ENCODE measurements at places on chromosomes 7 and 10.

DNA sequence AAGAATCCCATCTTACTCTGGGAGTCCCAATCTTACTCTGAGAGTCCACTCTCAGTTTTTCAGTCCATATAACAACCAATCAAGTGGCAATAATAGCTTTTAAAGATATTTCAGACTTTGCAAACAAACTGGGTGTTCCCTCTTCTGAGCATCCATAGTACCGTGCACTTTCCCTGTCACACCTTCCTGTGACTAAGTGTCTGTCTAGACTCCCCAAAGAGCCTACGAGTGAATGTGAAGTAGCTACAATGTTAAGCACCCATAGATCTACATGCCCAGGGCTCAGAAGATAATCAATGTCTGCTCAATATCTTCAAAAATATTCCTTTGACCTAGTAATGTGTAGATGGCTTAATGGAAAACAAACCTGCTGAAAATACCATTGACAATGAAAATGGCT, 95.6 kb upstream of the ASAH2 start:
- no peak for DNase-seq

DNA sequence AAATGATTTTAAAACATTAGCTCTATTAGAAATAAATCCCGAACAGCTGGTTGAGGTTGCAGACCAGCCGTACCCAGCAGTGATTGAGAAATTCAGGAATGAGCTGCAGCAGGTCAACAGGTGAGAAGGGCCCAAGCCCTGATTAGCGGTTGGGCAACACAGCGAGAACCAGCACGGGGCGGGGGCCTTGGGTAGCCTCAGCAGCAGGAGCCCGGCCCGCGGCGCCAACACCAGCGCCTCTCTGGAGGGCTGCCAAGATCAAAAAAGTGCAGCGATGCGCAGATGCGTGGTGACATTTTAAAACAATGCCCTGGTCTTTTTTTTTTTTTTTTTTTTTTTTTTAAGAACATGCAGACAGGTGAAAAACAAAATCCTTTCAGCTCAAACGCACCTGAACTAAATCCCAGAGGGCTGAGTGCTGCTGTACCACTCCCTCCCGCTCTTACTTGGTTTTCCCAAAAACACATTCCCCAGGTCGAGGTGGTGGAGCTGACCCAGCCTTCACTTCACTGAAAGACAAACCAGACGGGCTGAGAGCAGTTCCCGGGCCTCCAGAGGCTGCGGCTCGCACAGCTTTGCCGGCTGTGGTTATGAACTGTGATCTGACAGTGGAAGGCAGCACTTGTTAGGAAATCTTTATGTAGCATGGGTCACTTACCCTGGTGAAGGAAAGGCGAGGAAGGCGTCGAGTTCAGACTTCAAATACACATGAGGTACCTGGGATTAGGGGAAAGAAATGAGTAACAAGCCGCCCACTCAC, 579.4 kb downstream of the SDK1 start:
- peak; percentile 39 for DNase-seq

GRCh38 chr7:132738254-132738653, 162.0 kb upstream of the PLXNA4 start:
- DNase-seq = no peak

DNA sequence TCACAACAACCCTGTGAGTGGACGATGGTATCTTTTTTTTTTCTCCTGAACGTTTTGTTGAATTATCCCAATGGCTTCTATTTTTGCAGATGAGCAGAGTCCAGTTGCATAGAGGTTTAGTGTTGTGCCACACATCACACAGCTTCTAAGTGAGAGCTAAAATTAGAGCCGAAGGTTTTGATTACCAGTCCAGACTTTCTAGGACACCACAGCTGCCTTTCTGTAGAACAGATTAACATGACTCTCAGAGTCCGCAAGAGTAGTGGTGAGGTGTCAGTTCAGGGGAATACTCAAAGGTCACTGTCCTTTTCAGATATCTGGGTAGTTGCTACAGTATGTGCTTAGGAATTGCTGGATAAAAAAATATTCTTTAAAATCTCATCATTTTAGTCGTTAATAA, 13.8 kb downstream of the SGPL1 start:
- DNase-seq = no peak

- peak; percentile 23 for DNase-seq
Measured at GRCh38 chr10:112953174-112954159, 3.4 kb downstream of the TCF7L2 start.

DNA sequence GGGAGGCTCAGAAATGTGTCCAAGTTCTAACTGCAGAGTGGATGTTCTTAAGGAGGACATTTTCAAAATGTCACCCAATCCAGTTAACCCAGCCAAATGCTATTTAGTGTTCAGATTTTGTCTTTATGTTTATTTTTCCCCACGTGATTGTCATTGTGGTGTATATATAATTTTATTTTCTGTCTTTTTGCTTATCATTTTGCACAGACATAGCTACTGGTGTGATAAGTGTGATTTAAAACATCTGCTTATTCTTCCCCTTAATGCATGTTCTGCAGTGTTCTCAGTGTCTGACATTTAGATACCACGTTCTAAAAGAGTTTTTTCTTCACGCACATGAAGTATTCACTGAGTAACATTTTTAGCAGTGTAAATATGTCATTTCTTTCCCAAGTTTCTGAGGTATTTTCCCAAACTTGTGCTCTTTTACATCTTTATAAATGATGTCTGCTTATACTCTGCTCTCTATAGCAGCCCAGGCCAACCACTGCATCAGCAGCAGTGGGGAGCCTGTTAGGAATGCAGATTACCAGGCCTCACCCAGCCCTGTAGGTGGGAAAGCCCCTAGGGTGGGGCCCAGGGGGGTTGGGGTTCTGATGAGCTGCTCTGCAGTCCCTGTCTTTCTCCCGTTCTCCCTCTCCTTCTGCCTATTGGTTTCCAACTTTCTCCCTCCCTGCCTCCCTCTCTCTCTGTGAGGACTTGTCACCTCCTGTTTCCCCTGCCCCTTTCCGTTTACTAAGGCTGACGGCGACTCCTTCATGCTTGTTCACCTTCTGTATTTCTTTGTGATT, 20.8 kb downstream of the ADCY1 start:
- DNase-seq = peak; percentile 24

- DNase-seq = no peak
Measured at GRCh38 chr10:3484306-3485056, 300.5 kb downstream of the KLF6 start.

DNA sequence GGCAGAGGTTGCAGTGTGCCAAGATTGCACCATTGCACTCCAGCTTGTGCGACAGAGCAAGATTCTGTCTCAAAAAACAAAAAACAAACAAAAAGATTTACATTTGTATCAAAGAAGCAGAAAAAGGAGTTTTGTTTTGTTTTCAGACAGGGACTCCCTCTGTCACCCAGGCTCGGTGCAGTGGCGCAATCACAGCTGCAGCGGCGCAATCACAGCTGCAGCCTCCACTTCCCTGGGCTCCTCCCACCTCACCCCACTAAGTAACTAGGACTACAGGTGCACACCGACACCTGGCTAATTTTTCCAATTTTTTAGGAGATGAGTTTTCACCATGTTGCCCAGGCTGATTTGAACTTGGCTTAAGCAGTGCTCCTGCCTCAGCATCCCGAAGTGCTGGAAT, 1.8 kb downstream of the ARMC10 start:
- no peak for DNase-seq

DNA sequence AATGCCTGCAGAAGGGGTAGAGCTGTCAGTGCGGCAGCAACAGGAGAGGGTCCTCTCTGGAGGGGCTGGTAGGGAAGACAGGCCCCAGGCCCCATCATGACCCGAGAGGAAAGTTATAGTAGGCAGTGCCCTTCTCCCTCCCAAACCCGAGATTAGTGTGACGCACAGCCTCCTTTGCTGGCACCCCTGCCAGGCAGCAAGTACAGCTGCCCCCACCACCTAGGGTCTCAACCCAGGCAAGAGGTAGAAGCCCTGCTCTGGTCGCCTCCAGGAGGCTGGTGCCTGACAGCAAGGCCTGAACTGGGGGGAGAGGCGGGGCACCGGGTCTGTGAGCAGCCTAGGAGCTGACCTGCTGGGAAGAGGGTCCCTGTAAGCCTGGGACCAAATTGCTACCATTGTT, 15.5 kb downstream of the LOXL4 start:
- peak; percentile 44 for DNase-seq

DNA sequence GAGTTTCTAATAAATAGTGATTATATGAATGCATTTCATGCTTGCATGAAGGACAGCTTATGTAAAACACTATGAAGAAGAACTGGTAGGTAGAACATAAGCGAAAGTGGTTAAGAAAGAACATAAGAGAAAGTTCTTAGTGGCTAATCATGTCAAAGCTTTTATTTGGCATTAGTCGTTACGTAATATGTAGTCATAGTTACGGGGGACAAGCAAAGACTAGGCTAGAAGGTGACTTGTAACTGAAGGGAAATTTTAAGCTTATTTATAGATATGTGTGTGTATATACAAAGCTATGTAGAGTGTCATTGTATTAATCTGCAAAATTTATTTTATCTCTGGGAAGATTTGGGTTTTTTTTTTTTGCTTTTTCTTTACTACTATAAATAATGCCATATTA, 36.9 kb downstream of the CAPZA2 start:
- DNase-seq = no peak

DNA sequence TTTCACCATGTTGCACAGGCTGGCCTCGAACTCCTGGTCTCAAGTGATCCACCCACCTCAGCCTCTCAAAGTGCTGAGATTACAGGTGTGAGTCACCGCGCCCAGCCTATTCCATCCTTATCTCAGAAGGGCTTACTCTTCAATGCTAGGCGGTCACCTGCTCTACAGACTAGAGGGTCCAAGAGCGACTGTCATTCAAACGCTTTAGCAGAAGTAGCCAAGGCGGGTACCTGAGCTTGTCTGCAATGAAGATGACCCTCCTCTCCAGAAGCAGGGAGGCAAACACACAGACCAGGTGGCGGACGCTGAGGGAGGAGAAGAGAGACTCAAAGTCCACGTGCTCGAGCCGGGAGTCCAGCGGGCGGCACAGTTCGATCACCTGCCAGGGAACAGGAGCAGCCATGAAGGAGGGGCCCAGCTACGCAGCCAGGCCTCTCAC, 65.1 kb upstream of the MKRN1 start:
- DNase-seq = peak; percentile 3

DNA sequence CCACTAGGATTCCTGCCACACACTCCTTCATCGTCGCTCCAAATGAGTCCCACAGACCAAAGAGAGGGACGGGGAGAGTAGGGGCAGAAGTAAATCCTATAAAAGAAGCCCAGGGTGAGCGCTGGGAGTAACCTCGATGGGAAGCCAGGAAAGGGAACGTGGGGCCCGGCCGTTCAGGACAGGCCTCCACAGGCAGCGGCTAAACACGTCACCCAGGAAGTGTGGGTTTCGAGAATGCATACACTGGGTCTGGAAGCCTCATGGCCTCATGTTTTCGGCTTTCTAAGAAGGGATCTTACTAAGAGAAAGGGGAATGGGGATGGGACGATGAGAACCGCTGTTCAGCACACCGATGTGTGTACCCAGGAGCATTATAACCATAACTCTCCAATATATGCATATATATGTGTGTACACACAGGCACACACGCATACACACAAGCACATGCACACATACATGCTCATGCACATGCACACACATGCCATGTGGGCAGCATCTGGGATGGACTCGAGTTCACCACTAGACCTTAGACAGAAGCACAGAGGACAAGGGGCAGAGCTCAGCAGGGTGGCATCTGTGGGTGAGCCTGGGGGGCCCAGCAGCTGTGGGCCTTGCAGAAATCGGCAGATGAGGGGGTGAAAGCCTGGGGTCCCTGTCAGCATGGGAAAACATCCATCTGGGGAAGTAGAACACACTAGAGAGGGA, 14.8 kb upstream of the CNPY1 start:
- DNase-seq = no peak

DNA sequence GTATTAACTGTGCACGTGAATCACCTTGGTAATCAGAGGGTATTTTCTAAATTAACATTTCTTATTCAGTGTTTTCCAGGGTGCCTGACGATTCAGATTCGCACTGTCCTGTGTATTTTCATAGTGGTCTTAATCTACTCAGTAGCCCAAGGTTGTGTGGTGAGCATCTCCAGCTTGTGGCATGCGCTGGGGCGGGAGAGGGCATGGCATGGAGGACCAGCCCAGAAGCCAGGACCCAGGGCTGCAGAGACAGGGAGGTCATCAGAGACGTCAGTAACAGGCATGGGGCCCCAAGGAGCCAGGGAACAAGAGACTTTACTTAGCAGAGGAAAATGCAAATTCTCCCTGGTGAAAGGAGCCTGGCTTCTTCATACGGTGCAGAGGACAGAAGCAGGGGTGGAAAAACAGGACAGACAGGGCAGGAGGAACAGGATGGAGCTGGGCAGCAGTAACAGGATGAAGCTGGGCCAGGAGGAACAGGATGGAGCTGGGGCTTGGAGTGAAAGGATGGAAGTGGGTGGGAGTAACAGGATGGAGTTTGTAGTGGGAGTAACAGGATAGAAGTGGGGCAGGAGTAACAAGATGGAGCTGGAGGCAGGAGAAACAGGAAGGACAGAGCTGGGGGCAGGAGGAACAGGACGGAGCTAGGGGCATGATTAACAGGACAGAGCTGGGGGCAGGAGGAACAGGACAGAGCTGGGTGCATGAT, 110.9 kb downstream of the ADCY1 start:
- no peak for DNase-seq

GRCh38 chr10:114257498-114257897, 18.4 kb downstream of the VWA2 start:
- no peak for DNase-seq

DNA sequence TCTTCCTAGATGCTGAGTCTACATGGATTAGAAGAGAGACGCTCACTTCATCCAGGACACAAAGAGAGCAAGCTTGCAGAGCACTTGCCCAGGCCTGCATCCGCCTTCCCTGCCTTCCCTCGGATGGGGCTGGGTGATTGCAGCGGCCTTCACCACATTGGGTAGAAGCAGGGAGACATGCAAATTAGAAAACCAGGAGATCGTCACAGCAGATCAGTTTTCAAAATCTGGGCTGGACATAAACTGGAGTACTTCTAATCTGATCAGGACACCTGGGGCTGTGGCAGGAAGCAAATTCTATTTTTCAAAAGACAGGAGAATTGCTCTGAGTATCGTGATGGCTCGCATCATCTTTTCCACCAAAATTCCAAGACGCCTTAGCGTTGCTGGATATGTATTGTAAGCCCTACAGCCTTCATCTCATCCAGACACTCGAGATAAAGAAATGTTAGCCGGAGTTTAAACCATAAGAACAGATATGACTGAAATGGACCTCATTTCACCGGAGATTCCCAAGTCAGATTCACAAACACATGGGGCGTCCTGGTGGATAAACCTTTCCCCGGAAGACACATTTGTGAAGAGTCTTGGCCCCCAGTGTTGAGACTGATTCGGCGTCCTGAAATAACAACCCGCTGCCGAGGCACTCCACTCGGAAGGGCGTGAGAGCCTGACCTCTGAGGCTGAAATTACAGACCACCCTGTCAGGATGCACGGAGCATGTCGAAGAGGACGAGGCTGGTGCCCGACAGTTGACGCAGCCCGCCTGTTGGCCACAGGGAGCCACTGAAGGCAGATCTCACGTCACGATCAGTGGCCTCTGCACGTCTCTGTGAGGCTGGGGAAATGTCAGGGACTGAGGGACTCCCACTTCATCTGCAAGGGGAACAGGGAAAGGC, 91.2 kb upstream of the PARD3 start:
- peak; percentile 72 for DNase-seq

- DNase-seq = no peak
Measured at GRCh38 chr10:8913720-8914119, 859.2 kb downstream of the GATA3 start.

GRCh38 chr10:78401624-78402367, 368.1 kb downstream of the RPS24 start:
- DNase-seq = peak; percentile 59

All from H7 (cell line).